ENCODE measurements at places on chromosomes 2 and 18.

GRCh38 chr18:75249672-75250470 lies 39.3 kb downstream of the TSHZ1 start:
- DNase-seq: no peak

DNA sequence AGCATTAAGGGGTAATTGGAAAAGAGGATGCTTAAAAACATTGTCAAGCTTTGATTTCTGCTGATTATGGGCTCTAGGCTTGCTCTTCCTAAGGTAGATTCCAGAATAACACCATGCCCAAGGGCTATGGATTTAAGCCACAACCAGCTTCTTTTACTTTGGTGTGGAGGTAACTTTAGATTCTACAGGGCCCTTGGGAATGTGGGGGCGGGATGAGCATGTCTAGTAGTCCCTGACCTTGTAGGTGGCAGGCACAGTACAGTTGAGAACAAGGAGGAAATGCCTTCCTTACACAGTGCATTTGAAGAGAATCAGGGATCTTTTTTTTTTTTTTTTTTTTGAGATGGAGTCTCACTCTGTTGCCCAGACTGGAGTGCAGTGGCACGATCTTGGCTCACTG lies 364.2 kb downstream of the NYAP2 start:
- no peak for DNase-seq

GRCh38 chr18:64403784-64404503 lies 255.1 kb upstream of the LINC00305 start:
- DNase-seq: no peak

DNA sequence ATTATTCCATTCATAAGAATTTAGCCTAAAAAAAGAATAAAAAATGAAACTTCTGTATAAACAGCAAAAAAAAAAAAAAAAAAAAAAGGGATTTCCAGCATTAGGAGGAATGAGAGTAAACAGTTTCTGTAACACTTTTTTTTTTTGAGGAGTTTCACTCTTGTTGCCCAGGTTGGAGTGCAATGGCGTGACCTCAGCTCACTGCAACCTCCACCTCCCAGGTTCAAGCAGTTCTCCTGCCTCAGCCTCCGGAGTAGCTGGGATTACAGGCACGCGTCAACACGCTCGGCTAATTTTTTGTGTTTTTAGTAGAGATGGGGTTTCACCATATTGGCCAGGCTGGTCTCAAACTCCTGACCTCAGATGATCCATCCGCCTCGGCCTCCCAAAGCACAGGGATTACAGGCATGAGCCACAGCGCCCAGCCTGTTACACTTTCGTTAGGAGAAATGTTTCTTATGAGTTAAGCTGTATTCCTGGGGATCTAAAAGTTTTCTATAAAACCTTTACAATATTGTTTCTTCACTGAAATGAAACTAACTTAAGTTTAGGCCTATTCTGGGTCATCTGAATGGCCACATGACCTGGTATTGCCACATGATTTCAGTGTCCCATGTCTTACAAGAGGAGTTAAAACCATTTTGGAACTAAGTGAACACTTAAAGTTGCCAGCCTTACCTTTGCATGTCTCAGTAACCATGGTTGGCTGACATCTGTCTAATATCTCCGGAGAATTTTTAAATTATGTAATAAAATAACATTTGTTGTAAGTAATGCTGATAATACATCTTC lies 17.5 kb downstream of the SMAD2 start:
- DNase-seq: no peak

DNA sequence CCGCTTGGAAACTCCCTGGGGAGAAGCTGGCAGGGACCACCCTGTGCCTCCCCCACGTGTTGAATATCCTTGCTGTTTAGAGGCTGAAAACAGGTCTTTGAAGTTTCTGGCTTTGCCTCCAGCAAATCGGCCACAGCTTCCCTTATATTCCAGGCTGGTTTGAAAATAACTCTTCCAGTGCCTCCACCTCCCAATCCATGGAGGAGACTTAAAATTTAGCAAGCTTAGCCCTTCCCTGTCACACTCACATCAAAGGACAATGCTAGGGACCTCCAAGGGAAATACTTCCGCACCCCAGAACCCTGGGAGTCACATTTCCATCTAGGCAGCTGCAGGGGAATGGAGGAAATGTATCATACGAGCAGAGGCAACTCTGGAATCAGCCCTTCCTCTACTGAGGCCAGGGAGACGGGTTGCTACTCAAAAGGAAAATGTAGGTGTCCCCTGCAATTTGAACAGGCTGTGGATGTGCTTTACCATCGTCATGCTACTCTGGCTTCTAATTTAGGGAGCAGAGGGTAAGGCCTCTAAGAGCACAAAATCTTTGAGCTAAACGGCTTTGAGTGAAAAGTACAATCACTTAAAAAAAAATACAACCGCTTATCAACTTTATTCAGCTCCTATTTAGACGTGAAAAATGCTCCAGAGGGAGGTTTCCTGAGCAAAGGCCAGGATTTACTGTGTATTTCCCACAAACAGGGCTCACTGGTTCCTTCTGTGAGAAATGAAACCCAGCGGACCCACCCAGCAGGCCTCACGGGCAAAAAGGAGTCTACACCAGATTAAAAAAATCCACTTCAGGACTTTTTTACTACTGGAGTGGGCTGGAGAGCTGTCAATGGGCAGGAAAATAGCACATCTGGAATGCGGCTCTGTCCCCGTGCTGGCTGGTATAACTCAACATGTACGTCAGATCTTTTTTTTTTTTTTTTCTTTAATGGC lies 49.4 kb upstream of the PKDCC start:
- DNase-seq: no peak

DNA sequence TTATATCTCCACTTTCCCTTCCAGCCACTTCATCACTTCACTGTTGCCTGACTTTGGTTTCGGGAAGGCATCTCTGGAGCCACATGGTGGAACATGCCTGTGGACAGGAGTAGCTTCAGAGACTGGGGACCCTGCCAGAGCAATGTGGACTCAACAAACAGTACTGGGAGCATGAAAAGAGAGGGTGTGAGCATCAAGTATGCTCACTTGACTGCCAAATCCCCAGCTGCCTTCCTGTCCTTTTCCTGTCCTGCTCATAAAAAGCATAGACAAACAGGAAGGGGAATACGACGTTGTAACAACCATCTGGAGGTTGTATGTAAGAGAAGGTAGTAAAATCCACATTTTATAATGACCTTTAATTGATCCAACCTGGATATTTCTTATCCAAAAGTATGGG lies 61.3 kb upstream of the CSRNP3 start:
- no peak for DNase-seq
